ENCODE measurements at places on chromosomes 7 and 10.

GRCh38 chr7:3482147-3482921 is 181.3 kb downstream of the SDK1 start:
- DNase-seq, result peak; percentile 41

DNA sequence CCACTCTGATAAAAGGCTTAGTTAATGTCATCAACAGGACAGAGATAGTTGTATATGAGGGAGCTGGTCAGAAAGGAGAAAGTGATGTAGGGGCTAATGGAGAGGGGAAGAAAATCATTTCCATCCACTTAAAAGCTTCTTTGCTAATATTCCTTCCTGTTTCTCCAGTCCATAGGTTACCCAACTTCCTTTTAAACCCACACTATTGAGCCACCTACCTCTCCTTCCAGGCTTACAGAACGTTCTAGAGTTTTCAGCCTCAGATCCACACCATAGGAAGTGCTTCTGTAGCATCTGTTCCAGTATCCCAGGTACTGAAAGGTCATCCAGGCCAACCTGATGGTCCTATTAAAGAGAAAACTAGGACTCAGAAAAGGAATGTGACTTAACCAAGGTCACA is 28.2 kb downstream of the STRIP2 start:
- no peak for DNase-seq

- no peak for DNase-seq
Measured at GRCh38 chr10:128049226-128050120, 76.8 kb downstream of the MKI67 start.

GRCh38 chr10:33271969-33272583 is 62.4 kb downstream of the NRP1 start:
- DNase-seq, result no peak

DNA sequence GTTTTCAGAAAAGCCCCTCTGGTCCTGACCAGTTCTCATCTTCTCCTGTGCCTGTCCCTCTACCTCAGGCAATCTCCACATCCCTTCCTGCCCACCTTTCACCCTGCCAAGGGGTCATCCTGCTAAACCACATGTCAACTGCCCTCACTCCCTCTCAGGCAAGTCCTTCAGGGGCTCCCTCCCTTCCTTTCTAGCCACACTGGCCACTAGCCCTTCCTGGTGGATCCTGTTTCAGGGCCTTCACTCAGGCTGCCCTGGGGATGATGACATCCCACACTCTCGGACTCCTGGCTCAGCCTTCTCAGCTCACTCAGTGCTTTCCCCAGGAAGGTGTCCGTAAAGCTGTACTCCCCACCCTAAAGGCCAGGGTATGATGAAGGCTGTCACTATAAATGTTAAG is 13.4 kb downstream of the STEAP1B start:
- DNase-seq, result no peak

DNA sequence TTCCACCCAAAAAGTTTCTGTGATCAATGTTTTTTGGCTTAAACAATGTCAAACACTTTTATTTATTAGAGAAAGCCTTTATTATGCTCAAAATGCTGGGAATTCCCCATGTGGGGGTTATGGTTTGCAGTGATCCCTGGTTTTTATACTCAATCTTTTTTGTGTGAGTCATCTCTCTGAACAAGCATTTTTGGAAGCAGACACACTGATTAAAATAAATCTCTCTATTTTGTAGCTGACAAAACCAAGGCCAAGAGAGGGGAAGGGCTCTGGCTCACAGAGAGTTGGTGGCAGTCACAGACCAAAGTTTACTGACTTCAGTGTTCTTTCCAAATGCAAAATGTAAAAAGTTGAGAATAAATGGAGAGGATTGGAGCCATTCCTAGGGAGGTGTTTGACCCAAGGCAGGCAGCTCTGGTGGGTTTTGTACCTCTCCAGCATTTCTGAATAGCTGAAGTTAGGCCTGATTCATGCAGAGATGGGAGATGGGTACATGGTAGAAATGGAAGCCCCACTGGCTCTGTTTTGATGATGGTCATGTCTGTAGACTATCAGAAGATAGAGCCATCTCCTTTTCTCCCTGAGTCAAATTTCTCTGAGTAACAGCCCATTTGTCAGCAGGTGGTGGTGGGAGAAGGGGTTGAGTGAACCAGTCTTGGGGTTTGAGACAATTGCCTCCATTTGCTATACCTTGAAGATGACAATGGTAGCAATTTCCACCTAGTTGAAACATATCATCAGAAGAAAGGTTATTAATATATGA is 45.4 kb upstream of the NAMPT start:
- DNase-seq, result no peak

GRCh38 chr7:155405399-155406318 is 52.3 kb upstream of the EN2 start:
- no peak for DNase-seq

DNA sequence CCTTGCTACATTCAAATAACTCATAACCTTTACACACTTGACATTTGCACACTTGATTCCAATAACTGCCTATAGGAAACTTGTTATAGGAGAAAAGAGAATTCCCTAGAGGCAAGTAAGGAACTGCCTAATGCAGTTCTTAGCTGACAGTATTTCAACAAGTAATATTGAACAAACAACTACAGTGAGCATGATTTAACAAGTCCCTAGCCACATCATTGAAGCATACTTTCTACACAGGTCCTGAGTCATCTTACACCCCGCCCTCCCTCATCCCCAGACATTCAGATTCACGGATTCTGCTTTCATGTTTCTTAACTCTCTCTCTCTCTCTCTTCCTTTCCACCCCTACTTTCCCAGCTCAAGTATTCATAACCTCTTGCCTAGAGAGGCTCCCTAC is 153.5 kb downstream of the LSM5 start:
- no peak for DNase-seq

- DNase-seq, result no peak
Measured at GRCh38 chr7:122672536-122672935, 26.4 kb downstream of the RNF133 start.

GRCh38 chr10:94123258-94123995 is 129.7 kb downstream of the PLCE1 start:
- no peak for DNase-seq

DNA sequence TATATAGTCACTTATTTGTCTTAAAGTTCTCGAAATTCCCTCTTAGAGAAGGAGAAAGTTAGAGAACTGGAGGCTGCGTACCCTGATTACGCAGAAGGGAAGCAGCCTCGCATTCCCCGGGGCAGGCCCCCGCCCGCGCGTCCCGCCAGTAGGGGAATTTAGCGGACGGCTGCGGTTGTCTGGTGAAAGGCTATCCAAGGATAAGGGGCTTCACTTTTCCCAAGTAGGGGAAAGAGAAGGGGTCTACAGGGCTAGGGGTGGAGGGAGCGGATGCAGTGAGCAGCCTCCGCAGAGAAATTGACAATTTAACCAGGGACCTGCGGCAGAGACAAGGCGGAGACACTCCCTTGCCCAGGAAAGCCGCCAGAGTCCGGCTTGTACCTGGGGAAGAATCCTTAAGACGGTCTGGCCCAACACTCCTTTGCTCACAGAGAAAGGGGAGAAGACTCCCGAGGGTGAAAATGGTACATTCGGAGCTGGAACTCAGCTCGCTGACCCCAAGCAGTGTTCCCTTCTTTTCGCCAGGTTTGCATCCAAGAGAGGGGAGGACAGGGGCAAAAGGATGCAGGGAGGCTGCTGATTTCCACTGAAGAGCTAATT is 994 bp upstream of the MAGI2 start:
- DNase-seq, result no peak

GRCh38 chr7:13794581-13794980 is 194.9 kb downstream of the ETV1 start:
- no peak for DNase-seq

GRCh38 chr10:48468866-48469511 is 135.9 kb downstream of the ARHGAP22 start:
- DNase-seq, result no peak

- no peak for DNase-seq
Measured at GRCh38 chr10:38157270-38157685, 63.1 kb downstream of the ZNF37A start.

DNA sequence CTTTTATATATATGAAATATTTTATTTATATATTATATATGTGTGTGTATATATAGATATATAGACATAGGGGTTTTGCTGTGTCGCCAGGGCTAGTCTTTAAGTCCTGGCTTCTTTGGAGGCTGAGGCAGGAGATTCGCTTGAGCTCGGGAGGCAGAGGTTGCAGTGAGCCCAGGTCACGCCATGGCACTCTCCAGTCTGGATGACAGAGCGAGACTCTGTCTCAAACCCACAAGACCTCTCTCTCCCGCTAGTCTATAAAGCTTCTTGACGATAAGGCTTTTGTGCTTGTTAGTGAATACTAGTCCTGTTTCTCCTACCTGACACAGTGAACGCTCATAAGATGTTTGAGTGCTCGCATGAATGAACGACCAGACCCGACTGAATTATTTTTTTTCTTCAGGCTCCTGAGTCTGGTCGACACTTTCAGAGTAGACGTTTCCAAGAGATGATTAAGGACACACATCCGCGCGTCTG is 577 bp upstream of the DDX21 start:
- DNase-seq, result no peak

- no peak for DNase-seq
Measured at GRCh38 chr7:132805766-132806165, 229.5 kb upstream of the PLXNA4 start.

Data from NCI-H1105 treated with DMSO at 0.1 percent for 48 hours (cell line).